Kidney (tissue), 22 donors: ENCODE measurements at places on chromosomes 13 and 19.

- no peak for DNase-seq
These were observed 13.0 kb upstream of the JUND start for GRCh38 chr19:18294467-18294864.

DNA sequence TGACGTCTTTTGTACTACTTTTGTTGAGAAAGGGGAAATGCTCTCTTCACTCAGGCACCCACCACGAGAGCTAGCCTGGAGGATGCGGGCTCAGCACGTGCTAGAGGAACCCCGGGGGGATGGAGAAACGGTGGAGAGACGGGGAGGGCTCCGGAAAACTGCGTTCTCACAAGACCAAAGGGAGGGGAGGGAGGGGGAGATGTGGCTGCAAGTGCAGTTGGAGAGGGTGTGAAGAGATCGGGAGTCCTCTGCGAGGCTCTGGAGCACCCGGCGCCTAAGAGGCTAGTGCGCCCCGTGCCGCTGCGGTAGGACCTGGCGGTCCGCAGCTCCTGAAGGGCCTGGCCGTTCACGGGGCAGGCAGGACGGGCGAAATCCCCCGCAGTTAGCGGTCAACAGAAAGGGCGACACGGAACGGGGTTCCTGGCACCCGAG, 43.4 kb upstream of the XPO4 start:
- DNase-seq = no peak

- no peak for DNase-seq
These were observed 10.1 kb downstream of the ANO8 start for GRCh38 chr19:17324357-17325114.

DNA sequence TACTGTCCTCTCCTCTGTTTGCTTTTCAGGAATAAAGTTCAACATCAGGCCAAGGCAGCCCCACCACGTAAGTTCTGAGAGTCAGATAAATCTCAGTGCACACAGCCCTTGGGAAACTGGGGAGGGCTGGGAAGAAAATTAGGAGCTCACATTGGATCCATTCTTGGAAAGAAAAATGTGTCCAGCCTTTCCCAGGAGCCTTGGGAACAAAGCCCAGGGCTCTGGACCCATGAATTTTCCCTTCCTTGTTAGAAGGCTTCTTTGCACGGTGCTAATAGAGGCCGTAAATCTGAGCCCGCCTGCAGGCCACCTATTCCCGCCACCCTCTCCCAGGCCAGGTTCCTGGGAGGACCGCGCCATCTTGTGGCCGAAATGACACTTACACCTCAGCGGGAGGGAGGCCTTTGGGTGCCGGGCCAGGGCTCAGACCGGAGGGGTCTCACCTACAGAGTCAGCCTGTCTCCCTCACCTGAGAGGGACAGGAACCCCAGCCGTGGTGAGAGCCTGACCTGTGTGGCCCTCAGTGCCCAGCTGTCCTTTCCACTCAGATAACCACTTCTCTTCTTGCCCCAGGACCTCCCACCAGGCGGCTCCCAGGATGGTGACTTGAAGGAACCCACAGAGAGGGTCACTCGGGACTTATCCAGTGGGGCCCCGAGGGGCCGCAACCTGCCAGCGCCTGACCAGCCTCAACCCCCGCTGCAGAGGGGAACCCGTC, 25.1 kb upstream of the KCTD15 start:
- DNase-seq = peak; percentile 85

DNA sequence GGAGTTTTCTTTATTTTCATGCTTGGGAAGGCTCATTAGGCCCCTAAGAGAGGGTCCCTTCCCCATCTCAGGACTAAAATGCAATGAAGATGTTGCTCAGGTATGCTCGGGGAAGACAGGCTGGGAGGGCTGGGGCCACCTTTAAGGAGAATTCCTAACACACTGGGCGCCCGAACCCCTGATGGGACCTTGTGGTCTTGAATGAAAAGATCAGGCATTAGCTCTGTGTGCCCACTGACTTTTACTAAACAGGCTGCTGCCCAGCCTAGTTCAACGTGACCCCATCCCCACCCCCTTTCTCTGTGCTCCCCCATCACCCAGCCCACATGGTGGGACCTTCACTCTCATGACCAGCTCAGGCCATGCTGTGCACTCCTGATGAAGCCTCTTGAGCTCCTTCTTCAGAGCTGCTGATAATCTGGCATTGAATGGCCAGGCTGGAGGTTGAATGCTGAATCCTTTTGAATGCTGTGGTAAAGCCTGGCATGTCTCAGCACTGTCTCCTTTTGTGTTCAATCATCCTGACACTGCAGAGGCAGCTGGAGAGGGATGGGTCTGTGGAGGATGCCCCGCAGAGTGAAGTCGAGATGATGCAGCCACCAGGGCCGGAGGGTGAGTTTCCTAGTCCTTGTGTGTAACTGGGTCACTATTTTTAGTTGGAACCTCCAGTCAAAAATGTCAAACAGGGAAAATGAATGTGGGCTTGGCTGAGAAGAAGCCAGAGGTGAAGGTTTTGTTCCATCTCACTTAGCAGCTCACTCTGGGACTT, 209.1 kb downstream of the UQCRFS1 start:
- DNase-seq = no peak

GRCh38 chr19:4722671-4723594, 709 bp downstream of the DPP9 start:
- DNase-seq = peak; percentile 19

GRCh38 chr13:79516595-79516994, 35.6 kb downstream of the NDFIP2 start:
- DNase-seq = no peak

- no peak for DNase-seq
These were observed 1199.9 kb upstream of the SPRY2 start for GRCh38 chr13:81540777-81541176.

DNA sequence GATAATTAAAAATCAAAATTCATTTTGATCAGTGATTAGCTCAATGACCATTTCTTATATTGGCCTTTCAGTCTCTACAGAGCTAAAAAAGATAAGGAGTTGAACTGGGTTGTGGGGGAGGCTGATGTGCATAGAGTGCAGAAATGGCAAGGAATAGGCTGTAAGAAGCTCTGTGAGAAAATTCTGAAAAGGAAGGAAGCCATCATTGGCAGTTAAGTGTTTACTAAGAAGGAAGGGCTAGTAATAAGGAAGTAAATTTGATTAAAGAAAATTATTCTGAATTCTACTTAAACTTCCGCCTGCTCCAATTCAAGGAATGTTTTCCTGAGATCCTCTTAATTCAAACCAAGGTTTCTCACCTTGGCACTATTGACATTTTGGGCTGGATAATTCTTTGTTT, 187.5 kb downstream of the MZT1 start:
- no peak for DNase-seq

DNA sequence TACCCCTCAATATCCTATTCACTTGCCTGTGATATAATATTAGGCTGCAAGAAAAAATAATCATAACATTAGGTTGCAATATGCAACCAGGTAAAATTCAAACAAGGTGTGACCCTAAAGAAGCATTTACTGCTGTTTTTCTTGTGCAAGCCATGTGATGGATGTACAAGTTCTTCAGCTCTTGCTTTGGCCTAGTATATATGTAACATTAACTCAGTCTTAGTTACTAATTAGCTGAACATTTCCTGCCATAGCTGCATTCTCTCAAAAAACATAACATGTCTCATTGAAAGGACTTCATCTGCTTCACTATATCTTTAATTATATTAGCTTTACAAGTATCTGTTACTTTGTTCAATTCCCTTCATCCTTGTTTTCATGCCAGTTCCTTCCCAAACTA, 406.8 kb upstream of the HTR2A start:
- no peak for DNase-seq

GRCh38 chr19:31591258-31591657, 242.0 kb upstream of the TSHZ3 start:
- no peak for DNase-seq

GRCh38 chr13:44810061-44810840, 179.0 kb downstream of the NUFIP1 start:
- DNase-seq = peak; percentile 58

DNA sequence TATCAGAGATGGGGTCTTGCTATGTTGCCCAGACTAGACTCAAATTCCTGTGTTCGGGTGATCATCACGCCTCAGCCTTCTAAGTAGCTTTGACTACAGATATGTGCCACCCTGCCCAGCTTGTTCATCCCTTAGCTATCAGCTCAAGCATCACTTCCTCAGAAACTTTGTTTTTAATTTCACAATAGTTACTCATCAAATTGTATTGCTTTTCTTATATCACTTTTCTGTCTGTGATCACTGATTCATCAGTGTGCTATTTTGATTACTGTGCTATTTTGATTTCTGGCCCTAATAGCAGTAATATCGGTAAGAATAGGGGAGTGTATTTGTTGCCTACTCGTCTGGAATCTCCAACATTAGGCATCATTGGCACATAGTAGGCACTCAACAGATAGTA, 878.6 kb upstream of the PCDH20 start:
- DNase-seq = no peak

DNA sequence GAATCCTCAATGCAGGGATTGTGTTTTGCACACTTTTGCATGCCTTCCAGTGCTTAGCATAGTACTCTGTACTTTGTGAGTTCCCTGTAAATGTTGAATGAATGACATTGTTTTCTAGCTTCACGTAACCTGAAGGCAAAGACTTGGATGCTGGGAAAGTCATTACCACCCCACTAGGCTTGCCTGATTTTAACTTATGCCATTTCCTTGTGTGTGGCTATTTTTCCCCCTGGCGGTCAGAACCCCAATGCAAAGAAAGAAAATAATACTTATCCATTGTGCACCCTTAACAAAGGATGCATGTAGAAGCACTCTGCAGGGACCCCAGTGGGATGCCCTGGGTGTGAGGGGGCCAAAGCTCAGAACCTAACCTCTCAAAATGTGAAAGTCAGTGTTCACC, 1.2 kb upstream of the ENOX1 start:
- DNase-seq = peak; percentile 82
